ENCODE measurements at places on chromosomes 2 and 18.
A peak's percentile ranks its signal among the peaks of the same experiment; 100 is the strongest.

DNA sequence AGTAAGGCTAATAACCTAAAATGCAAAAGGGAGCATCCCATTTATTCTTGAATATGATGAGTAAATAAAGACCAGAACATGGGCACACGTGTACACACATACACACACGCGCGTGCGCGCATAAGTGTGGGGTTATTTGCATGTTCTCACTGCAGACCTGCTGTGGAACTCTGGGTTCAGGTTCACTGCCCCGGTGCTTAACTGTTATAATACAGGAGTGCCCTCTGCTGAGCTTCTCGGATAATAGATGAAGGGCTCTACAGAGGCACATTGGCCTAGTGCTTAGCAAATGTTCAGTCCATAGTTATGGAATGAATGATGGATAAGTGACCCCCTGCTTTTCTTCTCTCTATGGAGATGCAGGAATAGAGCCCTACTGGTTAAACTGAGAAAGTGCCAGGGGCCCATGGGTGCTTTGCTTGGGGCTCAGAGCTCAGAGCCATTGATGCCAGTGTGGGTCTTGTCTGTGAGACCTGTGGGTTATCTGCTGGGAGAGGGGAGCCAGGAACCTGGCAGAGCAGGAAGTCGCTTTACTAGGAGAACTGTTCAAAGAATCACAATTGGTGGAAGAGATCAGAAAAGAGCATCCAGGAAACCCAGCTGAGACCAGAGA, 3.6 kb upstream of the ARL4C start:
- DNase-seq = peak; percentile 61

- DNase-seq = no peak
Observed at GRCh38 chr2:230318190-230319121, 8.5 kb upstream of the SP140L start.

- DNase-seq = no peak
Observed at GRCh38 chr2:169865492-169865891, 38.2 kb downstream of the UBR3 start.

- DNase-seq = no peak
Observed at GRCh38 chr2:119782308-119783027, 22.7 kb downstream of the PTPN4 start.
